ENCODE measurements at places on chromosomes 11 and 22.

DNA sequence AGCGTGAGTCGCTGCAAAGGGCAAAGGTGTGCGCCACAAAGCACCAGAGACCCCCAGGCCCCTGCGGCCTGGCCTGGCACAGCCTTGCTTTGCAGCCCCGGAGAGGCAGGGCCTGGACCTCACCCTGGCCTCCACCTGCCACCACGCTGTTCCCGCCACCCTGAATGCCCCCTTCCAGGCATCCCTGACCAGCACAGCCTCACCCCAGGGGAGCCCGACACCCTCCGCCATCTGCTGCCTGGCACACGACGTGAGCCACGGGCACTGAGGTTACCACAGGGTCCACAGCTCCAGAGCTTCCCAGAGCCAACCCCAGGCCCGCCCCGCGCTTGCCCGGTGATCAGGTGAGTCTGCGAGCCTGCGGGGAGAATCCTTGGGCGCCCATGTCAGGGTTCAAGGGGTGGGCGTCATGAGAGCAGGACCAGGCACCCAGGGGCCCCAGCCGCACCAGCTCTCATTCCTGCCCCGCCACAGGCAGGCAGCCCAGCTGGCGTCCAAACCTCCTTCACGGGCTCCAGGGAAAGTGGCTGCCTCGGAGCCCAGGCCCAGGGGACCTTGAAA, 171.3 kb downstream of the BRD1 start:
- DNase-seq = no peak

GRCh38 chr22:44386386-44387035, 73.8 kb upstream of the SHISAL1 start:
- no peak for DNase-seq

GRCh38 chr22:19871023-19871844, 16.6 kb upstream of the GNB1L start:
- no peak for DNase-seq

DNA sequence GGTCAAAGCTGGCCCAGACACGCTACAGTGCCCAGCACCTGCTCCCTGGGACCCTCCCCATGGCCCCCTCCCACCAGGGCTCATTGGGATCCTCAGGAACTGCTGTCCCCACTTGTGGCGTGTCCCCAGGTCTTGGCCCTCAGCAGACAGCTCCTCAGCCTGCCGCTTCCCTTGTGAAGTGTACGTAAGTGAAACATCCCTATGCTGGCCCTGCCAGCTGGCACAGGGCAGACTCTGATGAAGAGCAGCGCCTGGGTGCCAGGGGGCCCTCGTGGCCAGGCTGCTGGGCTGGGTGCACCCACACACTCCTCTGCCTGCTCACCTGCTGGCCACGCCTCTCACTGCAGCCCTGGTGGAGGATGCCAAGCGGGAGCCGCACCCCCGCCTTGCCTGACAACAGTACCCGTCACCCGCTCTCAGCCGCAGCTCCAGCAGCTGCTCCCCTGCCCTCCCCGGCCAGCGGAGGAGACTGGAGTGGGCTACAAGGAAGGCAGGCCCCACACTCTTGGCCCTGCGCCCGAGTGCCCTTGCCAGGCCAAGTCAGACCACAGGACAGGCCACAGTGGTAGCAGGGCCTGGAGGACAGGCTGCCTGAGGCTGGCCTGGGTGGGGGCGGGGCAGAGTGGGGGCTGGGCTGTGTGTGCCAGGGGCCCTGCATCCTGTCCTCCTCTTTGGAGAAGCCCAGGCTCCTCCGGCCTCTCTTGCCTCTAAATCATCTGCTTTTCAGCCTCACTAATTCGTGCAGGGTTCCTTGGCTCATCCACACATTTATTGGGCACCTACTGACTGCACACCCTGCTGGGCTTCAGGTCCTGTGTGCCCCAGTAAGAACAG, 39.5 kb downstream of the IGF2 start:
- DNase-seq = no peak

GRCh38 chr11:91209751-91210150, 986.9 kb upstream of the CHORDC1 start:
- DNase-seq = no peak

DNA sequence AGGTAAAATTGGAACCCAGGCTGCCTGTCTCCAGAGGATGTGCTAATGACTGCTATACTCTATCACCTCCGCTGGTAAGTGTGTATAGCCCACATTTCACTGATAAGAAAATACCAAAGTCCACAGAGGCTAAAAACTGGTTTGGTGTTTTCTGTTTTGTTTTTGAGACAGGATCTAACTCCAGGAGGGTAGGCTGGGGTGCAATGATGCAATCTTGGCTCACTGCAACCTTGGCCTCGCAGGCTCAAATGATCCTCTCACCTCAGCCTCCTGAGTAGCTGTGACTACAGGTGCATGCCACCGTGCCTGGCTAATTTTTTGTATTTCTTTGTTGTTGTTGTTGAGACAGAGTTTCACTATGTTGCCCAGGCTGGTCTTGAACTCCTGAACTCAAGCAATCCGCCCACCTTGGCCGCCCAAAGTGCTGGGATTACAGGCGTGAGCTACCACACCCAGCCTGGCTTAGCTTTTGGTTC, 409.8 kb downstream of the LARGE1 start:
- DNase-seq = no peak

GRCh38 chr11:6962141-6962540, 35.9 kb downstream of the ZNF215 start:
- no peak for DNase-seq

GRCh38 chr11:77771135-77771534, 49.4 kb downstream of the RSF1 start:
- no peak for DNase-seq

DNA sequence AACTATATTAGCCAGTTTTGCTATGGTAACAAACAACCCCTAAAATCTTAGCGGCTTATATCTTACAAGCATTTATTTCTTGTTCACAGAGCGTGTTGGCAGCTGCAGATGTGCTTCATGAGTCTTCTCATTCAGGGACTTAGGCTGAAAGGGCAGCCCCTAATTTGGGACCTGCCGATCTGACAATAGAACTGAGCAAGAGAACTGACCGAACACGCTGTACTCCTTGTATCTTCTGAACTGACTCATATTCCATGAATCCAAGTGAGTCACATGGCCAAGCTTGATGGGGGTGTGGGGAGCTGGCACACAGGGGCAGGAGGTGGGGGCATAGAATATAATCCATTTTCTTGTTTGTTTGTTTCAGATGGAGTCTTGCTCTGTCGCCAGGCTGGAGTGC, 481.7 kb upstream of the CADM1 start:
- DNase-seq = no peak

DNA sequence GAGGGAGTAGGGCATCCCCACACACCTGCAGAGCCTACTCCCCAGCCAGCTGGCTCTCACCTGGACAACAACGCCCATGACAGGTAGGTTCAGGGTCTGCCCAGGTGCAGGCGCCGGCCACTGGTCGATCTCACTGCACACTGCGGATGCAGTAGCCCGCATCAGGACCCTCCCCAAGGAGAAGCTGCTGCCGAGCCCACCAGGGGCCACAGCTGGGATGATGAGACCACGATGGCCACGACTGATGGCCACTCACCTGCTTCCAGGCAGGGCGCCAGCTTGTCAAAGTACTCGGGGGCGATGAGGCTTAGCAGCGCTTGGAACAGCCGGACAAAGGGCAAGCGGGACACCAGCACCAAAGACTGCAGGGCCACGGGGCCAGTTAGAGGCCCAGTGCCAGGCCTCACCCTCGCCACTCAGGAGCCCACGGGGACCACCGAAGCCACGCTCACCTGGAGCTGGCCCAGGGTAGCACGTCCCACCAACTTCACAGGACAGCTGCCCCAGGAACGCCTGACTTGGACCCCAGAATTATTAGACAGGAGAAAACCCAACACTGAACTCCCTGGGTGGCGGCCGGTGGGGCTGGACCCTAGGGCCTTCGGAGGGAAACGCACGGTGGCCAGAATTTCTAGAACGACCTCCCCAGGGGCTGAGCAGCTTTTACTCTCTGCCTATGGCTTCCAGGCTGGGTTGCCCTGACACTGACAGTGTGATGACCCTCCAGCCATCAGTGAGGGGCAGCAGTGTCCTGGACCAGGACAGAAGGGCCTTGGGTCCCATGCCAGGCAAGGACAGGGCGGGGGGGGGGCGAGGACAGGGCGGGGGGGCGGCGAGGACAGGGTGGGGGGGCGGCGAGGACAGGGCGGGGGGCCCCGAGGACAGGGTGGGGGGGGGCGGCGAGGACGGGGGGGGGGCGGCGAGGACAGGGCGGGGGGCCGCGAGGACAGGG, 8.9 kb upstream of the PLXNB2 start:
- no peak for DNase-seq

DNA sequence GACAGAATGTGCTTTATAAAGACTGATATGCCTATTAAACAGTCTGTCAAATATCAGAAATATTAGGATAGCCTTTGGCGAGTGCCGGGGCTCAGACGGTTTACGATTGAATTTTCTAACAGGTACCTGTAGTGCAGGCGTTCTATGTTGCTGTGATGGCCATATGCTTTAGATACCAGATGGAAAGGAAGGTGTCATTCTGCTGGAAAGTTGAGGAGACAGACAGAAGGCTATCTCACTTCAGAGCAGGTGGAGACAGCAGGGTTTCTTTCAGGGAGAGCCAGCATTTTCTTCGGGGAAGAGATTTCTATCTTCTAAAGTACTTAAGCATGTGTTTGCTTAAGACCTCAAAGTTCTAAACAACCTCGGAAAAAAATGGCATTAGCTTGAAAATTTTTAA, 415.4 kb downstream of the NTM start:
- no peak for DNase-seq

GRCh38 chr11:112477581-112478317, 217.1 kb upstream of the PLET1 start:
- DNase-seq = no peak

DNA sequence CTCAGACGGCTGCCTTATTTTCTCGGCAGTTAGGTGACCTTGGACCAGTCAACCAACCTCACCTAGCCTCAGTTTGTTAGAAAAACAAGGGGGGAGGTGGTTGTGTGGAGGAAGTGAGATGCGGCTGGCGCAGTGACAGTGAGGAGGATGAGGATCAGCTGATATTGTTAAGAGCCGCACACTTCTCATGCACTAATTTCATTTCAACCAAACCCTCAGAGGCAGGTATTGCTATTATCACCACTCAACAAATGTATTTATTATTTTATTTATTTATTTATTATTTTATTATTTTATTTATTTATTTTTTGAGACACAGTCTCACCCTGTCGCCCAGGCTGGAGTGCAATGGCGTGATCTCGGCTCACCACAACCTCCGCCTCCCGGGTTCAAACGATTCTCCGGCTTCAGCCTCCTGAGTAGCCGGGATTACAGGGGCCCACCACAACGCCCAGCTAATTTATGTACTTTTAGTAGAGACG, 2.1 kb downstream of the LGALS1 start:
- DNase-seq = no peak

- no peak for DNase-seq
These were observed 2.1 kb upstream of the TCF20 start for GRCh38 chr22:42272431-42272999.

- peak; percentile 26 for DNase-seq
These were observed 14.6 kb downstream of the MMP13 start for GRCh38 chr11:102940714-102941588.

GRCh38 chr11:2151500-2152257, 9.3 kb downstream of the INS start:
- no peak for DNase-seq

DNA sequence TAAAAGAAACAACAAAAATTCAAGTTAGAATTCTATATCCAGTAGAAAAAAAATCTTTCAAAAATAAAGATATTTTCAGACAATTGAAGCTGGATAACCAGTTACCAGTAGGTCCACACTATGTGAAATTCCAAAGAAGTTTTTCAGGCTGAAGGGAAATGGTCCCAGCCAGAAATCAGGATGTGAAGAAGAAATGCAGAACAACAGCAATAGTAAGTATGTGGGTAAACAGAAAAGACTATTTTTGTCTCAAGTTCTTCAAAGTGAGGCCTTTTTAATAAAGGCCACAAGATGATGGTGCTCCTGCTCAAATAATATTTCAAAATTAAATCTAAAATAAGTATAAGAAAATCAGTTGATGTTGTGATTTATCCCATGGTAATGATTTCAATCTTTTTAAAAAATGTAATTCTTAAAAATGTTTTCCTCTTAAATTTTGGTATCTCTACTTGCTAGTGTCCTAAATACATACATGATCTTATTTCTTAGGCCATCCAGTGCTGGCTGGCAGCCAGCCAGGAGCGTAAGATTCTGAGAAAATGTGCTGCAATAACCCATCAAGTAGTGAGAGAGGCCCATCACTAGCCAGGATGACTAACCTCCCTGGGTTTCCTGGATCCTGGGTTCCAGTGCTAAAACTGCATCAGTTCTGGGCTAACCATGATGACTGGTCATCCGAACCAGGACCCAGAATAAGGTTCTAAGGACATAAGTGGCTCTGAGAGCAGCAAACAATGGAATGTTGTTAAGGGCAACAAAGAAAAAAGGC, 15.6 kb upstream of the UCP3 start:
- no peak for DNase-seq

GRCh38 chr11:2734181-2735052, 34.6 kb upstream of the KCNQ1OT1 start:
- no peak for DNase-seq

- no peak for DNase-seq
These were observed 404.1 kb downstream of the METTL15 start for GRCh38 chr11:28512143-28512756.

DNA sequence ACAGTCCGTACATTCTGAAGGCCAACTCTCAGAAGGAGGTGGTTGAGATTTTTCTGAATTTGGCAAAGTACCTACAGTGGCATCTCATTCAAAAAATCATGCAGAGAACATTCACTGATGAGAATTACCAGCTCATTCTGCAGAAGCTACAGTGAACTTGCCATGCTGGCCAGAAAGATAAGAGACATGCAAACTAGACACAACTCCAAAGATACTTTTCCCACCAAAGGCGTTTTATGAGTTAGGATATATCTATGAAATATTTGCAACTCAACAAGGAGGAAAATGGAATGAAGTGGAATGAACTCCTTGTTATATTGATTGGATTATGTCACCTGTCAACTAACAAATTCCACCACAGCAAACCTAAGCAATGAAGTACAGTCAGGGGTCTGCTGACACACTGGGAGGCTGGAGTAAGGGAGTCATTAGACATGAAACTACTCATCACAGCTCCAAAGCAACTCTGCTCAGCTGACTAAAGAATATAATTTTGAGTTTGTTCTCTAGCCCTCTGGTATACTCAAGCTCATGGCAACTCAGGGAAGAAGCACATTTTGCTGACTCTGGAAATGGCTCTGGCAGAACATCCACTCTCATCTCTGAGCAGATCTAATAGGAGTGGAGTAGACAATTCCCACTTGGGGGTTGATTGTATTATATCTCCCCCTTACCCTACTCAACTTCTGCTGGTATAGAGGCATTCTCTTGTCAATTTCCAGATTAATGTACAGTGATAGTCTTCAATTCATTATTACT, 22.9 kb downstream of the MAML2 start:
- DNase-seq = no peak

- no peak for DNase-seq
These were observed 68.1 kb downstream of the LRRC32 start for GRCh38 chr11:76602431-76602861.
